T-helper 2 cell (primary cell): ENCODE measurements at places on chromosomes 4 and X.

GRCh38 chr4:109826719-109827118 lies 1.1 kb upstream of the RRH start:
- no peak for DNase-seq

DNA sequence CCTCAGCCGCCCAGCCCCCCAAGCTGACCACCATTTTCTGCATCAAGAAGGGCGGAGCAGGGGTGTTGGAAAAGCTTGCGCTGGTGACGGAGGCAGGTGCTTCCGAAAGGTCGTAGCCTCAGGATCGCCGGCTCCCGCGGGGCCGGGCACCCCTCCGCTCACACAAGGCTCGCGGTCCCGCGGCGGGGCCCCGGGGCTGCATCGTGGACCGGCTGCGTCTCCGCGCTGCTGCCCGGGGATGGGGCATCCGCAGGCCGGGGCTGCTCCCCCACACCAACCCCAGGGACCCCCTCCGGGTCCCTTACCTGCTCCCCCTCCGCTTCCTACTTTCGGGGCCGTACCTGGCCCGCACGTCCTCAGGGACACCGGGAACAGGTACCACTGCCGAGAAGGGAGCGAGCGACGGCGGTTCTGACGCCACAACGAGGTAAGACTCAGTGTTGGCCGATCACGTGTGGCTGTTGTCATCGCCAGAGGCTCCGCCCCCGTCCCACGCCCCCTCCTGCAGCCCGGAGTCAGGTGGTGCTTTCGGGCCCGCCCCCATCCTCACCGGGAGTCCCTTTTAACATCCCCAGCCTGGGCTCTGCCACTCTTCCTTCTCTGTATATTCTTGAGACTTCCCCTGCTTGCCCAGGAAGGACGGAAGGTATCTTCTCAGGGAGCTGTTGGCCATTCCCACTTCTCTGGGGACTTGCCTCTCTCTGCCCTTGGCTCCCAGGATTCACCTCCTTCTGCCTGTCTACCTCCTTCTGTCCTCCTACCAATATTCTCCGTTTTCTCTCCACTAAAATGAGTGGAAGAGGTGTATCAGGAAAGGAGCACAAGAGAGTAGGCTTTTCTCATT lies at the start of gene BEX2:
BEX2 (minus strand) TSS at position 436 of the 844 bp plus-strand sequence. CDS start 1,014 bp downstream, outside the sequence.
- peak; percentile 79 for DNase-seq

DNA sequence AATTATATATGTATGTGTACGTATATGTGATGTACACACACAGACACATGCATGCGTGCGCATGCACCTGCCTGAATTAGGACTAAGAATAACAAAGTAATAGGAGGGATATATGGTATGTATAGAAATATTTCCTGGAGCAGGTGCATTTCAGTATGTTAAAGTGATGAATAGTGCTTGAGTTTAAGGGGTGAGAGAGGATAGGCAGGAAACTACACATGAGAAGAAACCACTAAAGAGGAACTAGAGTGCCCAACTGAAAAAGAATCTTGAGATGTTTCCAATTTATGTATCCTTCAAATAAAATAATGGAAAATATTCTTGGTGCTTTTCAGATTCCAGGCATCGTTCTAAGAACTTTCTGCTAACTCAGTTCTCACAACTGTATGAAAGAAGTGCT lies 52.6 kb upstream of the UNC5C start:
- DNase-seq: no peak

DNA sequence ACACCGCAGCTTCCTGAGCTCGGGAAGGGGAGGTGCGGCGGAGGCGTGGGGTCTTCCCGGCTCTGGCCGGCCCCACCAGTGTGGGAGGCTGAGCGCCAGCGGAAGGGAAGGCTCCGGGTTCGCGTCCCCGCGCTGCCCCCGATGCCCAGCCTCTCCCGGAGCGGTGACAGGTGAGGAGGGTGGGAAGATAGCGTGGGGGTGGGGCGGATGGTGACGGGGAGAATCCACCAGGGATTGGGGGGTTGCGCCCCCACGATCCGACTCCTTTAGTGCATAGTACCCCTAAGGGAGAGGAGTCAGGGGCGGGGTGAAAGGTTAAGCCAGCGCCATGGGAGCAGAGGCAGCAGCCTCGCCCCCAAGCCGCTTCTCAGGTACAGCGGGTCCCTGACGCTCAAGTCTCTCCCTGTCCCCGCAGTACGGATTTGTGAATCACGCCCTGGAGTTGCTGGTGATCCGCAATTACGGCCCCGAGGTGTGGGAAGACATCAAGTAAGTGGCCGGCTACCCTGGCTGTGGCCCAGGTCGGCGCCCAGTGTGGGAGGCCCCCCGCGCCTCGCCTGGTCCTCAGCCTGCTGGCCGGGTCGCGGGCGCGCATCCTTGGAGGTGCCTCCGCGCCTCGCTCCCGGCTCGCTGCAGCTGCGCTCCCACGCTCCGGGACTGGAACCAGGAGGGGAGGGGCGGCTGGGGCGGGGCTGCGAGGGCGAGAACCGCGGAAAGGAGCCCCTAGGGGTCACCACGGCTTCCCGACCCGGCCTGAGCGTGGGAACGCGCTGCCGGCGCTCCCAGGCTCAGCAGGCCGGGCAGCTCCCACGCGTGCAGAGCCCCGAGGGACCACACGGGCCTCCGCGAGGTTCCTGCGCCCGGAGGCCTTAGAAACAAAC lies 791 bp downstream of the GUCY1B1 start:
- no peak for DNase-seq

DNA sequence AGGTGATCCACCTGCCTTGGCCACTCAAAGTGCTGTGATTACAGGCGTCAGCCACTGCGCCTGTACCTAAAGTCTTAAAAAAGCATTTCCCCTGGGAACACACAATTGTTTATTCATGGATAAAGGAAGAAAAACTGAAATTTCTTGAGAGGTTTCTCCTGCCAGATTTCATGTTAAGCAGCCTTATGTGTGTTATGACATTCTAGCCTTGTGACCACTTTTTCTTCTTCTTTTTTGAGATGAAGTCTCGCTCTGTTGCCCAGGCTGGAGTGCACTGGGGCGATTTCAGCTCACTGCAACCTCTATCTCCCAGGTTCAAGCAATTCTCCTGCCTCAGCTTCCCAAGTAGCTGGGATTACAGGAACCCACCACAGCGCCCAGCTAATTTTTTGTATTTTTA lies 57.8 kb upstream of the PLAC8 start:
- no peak for DNase-seq

DNA sequence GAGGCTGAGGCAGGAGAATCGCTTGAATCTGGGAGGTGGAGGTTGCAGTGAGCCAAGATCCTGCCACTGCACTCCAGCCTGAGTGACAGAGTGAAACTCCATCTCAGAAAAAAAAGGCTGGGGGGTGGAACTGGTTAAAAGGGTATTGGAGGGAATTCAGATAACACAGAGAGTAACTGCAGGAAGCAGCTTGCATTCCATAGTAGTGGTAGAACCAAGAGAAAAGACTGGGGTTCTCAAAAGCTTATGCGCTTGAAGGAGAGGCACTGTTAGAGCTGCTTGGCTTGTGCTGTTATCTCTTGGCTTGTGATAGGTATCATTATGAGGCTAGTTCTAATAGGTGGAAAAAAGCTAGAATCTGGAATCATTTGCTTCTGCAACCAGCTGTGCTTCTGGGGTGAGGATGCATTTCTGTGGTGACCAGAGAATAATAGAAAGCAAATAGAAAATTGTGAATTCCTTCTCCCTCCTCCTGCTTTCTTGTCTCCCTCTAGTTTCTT lies 91.2 kb upstream of the ELOVL6 start:
- DNase-seq: no peak

DNA sequence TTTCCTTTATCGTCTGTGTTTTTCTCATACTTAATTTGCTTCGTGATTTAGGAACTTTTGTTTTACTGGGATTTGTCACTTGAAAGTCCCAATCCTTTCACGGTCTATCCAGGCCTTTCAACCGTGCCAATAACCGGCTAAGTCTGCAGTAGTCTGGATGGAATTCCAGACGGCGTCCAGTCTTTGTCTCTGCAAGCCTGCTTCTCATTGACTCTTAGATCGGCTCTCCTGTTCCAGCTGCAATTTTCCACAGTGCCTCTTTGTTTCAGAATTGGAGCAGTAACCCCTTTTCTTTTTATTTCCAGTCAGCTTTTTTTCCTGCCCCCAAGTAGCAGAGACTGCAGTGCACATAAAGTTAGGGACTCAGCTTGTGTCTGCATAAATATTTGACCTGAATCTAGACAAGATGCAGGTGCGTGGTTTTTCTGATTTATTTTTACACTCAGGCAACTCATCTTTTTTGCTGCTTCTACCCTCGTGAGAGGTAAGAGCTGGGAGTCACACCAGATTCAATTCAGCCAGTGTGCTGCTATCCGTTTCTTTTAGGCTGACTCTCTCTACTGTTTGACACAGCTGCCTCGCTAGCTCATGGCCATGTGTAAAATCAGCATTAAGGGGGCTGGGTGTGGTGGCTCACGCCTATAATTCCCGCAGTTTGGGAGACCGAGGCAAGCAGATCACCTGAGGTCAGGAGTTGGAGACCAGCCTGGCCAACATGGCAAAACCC lies 37.4 kb upstream of the DHRSX start:
- no peak for DNase-seq

- DNase-seq: no peak
These were observed 1.4 kb upstream of the SERPINA7 start for GRCh38 chrX:106039920-106040319.

DNA sequence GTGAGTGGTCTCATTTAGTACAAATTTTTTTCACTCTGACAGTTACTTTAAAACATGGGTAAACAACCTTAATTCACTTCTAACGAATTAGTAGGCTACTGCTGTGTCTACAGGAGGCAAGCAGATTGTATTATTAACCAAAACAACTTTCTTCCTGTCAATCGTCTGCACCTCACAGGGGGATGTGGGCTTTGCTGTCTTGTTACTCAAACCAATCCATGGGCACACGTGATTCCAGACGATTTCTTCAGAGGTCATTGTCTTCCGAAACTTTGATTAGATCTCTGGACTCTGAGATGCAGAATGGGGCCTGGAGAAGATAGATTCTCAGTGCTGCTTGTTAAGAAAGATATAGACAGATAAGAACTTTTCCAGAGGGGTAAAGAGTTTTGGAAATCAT lies 327.8 kb downstream of the DHX15 start:
- DNase-seq: no peak

- DNase-seq: no peak
These were observed 99.1 kb downstream of the NHSL2 start for GRCh38 chrX:72009731-72010130.

GRCh38 chr4:152954741-152955140 lies 18.6 kb downstream of the FHDC1 start:
- no peak for DNase-seq

GRCh38 chr4:108172753-108173598 lies 4.2 kb upstream of the LEF1 start:
- DNase-seq: peak; percentile 51

GRCh38 chr4:61527888-61528287 lies 327.8 kb downstream of the ADGRL3 start:
- DNase-seq: no peak

DNA sequence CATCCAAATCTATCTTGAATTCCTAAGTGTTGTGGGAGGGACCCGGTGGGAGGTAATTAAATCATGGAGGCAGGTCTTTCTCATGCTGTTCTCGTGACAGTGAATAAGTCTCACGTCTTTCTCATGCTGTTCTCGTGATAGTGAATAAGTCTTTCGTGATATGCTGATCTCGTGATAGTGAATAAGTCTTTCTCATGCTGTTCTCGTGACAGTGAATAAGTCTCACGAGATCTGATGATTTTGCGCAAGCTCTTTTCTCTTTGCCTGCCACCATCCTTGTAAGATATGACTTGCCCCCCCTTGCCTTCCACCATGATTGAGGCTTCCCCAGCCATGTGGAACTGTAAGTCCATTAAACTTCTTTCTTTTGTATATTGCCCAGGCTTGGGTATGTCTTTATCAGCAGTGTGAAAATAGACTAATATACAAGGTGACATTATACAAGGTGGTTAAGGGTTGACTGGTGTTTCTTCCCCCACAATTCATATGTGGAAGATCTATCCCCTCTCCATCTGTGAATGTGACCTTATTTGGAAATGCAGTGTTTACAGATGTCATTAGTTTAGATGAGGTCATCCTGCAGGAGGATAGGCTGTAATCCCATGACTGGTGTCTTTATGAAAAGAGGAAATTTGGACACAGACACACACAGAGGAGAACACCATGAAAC lies 27.6 kb downstream of the ARSD start:
- DNase-seq: no peak

GRCh38 chr4:172945611-172946010 lies 223.0 kb upstream of the GALNT7 start:
- DNase-seq: no peak

DNA sequence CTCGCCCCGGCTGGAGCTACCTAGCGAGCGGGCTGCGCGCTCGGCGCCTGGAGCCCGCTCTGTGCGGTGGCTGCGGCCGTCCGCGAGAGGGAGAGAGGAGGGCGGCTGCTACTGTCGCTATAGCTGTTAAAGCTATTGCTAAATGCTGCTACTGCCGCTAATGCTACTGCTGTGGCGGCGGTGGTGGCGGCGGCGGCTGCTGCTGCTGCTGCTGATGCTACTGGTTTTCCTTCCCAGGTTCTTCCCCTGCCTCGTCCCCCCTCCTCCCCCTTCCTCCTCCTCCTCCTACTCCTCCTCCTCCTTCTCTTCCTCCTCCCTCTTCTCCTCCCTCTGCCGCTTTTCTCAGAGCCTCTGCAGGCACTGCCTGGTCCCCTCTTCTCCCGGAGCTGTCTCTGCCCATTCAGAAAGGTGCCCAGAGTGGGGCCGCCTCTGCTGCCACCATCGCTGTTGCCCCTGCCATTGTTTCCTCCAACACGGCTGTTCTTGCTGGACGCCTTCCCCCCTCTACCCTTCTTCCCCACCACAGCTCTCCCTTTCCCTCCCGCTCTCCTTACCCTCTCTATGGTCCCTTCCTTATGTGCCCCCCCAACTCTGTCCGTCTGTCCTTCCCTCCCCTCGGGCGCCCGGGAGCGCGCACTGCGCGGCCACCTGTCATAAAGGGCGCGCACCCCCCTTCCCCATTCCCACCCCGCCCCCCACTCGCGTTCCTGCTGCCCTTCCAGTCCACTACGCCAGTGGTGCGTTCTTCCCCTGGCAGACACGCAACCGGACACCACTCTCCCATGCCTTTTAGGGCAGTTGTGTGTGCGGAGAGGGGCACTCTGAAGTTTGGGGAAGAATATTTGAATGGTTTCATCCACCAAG lies at the start of gene NEXMIF:
NEXMIF (minus strand) TSS at position 228 of the 864 bp plus-strand sequence.
- no peak for DNase-seq

GRCh38 chrX:21412029-21412428 lies 37.8 kb downstream of the CNKSR2 start:
- DNase-seq: no peak

DNA sequence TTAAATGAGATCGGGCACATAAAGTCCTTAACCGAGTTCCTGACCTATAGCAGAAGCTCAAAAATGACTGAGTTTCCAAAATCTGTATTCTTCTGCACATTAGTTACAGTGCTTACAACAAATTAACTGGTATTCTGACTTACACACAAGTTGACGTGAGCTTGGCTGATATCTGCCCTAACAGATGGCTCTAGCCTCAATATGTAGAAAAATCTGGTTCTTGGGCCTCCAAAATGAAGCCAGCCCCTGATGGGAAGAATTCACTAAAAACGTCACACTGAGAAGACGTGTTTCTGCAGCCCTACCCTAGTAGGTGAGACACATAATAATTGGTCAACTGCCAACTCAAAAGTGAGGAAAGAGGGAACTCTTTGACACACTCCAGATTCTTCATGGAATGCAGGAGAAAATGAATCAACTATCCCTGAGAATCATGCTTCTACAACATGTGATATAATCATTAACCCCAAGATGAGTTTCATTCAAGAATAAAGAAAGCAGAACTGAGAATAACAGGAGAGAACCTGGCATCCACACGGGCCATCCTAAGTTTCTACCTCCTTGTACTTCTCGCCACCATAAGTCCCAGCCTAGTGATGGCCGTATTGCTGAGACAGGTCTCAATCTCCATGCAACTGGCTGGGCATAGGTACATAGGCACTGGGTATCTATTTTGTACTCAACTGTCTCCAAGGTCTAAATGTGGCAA lies 8.2 kb downstream of the STX18 start:
- DNase-seq: no peak
